ENCODE measurements at places on chromosomes 12 and 14.

- DNase-seq, result no peak
Measured at GRCh38 chr12:6829536-6830220, 1.5 kb downstream of the P3H3 start.

DNA sequence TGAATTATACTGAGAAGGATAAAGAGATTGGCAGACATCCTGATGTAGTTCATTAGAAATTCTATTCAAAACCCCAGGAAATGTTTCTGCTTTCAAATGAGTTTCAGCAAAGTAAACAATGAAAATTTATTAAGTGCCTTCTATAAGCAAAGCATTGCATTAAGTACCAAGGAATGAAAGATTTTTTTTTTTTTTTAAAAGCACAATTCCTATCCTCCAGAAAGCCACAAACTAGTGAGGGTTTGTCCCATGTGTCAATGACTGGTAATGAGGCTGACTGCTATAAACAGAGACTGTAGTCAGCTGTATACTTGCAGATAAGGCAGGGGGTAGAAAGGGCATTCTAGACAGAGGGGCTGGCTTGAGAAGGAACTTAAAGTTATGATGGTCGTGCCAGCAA, 6.7 kb downstream of the ANO4 start:
- no peak for DNase-seq

DNA sequence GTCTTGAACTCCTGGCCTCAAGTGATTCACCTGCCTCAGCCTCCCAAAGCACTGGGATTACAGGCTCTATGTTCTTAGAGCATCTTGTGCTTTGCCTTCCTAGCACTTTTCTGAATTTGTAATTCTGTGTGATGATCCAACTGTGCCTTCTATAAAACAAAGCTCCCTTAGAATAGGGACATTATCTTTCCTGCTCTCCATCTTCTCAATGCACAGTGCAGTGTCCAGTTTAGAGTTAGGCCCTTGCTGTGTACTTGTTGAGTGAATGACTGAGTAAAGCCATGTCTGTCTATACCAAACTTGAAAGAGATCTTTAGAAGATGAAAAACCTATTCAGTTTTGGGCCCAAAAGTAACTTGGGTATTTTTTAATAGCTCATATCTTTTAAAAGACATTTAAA, 5.2 kb downstream of the WDR20 start:
- no peak for DNase-seq

DNA sequence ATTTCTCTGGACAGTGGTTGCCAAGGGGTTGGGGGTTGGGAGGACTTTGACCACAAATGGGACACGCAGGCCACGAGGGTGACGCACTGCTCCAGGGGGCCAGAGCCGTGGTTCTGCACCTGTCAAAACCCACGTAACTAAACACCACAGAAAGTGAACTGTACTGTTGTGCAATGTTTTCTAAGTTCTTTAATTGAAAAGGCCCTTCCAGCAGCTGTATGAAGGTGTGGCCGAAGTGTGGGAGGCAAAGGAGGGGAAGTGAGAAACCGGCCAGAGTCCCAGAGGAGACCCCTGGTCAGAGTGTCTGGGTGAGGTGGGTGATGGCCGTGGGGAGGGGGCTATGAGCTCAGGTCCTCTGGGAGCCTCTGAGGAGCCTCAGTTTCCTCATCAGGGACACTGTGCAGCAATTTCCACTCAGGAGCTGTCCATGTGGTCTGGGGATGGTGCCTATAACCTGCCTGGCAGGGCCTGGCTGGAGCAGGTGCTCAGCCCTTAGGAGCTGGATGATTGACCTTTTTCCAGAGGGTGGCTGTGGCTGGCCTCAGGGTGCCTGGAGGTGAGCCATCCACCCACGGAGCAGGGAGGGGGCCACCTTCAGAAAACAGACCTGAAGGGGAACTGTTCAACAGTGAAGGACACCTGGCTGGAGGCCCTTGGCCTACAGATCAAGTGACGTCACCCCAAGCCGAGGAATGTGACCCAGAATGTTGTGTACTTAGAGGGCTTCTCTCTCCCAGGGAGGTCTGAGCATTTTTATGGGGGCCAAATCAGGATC, 9.8 kb upstream of the BDKRB2 start:
- no peak for DNase-seq

DNA sequence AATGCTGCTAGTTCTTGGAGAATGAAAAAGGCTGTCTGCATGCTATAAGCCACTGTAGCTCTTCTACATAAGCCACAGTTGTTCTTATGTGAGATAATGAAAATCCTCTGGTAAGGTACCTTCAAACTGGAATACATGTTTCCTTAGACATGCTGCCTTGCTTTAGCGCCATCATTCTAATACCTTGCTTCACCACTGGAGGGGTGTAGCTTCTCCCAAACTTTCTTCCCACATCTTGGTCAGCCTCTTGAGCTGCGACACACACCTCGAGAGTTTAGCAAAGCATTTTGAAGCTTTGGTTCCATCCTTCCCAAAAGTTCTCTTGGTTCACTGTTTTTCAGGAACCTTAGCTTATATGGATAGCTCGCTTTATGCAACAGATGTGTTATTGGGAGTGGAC, 69.5 kb downstream of the NKX2-1 start:
- DNase-seq, result no peak

DNA sequence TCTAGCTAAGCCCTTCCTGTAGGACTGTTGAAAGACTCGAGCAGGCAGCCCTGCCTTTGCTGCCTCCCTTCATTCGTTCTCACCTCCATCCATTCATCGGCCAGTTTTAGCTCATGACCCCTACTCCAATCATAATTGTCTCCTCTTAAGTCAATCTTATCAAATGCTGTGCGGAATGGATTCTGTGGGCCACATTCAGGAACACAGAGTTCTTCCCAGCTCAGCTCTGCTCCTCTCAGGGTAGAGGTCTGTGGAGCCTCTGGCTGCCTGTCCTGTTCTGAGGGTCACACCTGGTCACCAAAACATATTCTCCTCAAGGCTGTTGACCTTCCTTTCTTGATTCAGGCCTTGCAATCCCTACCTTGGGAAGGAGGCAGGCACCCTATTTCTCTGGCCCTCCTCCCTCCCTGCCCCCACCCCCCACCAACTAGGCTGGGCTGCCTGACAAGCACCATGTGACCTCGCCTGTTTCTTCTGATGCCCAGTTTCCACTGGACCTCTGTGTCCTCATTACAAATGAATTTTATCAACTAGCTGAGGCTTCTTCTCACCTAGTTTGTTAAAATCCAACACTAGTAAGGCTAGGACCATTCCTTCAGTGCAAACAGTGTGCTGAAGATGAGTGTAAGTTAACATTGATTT, 3.5 kb downstream of the SMCO2 start:
- no peak for DNase-seq

GRCh38 chr14:80768646-80769045, 172.9 kb downstream of the CEP128 start:
- DNase-seq, result no peak

DNA sequence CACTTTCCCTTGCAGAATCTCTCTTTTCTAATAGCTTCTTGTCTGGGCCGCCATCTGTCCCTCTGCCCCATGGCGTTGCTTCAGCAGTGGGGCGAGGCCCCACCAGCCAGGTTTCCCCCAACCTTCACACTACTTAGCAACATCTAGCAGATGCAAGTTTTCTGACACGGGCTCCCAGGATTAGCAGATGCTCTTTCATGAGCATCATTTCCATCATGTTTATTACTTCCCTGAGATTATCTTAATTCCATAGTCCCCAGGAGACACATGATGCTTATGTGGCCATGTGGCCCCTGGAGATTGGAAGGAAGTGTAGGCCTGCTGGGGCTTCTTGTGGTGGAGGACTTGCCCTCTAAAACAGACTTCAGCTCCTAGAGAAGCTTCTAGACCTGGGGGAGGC, 102.0 kb upstream of the MYL2 start:
- no peak for DNase-seq

- DNase-seq, result no peak
Measured at GRCh38 chr14:29895591-29896083, 32.0 kb downstream of the PRKD1 start.

DNA sequence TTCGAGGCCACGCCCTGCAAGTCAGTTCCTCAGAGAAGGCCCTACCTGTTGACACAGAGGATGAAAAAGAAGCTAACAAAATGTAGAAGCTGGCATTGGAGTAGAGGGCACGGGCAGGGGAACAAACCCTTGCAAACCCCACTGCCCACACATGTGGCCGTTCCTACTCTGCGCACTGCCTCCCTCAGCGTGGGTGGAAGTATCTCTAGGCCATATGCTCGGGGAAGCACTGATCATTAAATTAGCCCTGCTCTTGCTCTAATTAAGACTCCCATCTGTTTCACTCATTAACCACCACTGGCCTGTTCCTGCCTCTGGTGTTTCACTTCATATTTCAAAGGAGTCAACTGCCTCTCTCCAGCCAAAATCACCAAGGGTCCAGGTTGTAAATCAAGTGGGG, 201.2 kb upstream of the SFSWAP start:
- DNase-seq, result no peak

- DNase-seq, result peak; percentile 5
Measured at GRCh38 chr12:45994736-45995135, 4.4 kb upstream of the SCAF11 start.

DNA sequence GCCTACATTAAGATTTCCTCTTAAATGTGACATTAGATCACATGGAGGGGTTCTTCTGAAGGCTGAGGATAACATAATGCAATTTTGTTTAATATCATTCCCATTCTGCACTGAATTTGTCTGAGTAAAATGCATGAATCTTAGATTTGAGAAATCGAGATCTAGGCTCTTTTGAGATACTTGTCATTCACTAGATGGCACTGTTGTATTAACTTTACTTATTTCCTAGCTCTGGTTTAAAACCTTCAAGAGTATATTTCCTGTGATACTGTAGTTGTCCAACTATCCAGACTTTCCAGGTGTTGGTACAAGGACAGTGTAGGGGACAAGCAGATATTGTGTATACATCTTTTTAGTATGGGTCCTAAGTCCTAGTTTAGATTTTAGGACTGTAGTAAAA, 91.7 kb upstream of the SEL1L start:
- peak; percentile 12 for DNase-seq

GRCh38 chr14:23094666-23095195, at the start of gene ACIN1:
Gene ACIN1, minus strand, starts transcription at chr14:23095136. Its CDS starts 24 bp downstream, at chr14:23095112.
- DNase-seq, result peak; percentile 90

DNA sequence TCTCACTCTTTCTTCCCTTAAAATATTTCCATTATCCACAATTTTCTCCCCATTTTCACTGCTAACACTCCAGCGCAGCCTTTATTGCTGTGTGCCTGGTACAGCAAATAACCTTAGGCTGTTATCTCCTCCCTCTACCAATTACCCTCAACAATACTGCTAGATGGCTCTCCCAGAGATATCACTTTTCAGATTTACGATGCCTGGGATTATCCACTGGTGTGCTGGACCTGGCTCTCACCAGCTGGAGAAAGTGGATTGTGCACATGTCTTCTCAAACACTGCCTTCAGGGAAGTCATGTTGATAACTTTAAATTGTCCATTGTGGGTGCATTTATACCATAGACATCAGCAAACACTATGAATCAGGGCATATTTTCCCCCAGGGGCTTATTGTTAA, 101.9 kb upstream of the ADAMTS20 start:
- DNase-seq, result no peak

DNA sequence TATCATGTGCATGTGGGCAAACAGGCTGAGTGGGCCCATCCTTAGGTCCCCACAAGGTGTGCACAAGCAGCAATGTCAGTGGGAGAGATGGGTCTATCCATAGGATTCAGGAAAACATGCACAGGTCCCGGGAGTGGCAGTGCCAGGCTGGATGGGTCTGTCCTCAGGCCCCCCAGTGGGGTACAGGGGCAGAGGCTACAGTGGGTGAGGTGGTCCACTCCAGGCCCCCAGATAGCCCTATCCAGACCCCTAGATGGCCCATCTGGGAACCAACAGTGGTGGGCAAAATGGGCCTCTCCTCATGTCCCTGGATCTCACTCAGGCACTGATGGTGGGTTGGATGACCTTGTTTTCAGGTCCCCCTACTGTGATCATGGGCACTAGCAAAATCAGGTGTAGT, 277.8 kb upstream of the SYT1 start:
- DNase-seq, result no peak

- DNase-seq, result no peak
Measured at GRCh38 chr12:86727160-86727559, 471.0 kb upstream of the MGAT4C start.

- no peak for DNase-seq
Measured at GRCh38 chr12:89475203-89475990, 49.2 kb downstream of the GALNT4 start.

- DNase-seq, result no peak
Measured at GRCh38 chr12:32765906-32766305, 10.2 kb upstream of the YARS2 start.

DNA sequence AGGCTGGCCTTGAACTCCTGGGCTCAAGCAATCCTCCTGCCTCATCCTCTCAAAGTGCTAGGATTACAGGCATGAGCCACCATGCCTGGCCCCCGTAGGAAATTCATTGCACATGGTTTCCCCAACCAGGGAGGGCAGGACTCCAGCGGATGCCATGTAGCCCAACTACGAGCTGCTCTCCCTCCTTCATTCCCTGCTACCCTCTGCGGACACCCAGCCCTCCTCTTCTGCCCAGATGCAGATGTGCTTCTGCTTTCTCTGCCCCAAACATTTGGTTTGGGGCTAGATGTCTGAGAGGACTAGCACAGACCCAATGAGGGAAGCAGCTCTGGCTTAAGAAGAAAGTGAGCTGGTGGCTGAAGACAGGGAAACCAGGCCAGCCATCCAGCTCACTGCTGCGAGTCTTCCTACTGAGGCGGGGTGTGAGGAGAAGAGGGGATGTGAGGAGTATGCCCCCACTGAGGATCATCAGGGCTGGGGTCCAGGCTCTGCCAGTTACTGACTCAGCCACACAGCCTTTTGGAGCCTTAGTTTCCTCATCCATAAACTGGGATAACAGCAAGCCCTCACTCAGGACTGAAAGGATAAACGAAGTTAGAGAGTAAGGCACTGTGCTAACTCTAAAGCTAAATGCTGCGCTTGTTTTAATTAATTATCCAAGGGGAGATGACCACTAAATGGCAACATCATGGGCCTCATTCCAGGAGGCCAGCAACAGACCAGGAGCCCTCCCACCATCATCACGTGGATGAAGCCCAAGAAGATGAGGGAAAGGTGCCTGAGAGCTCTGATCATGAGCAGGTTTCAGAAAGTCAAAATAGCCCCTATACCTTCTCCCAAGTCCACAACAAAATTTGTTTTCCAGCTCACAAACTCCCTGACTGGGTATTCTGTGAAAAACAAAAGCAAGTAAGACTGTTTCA, 10.9 kb downstream of the CTDSP2 start:
- DNase-seq, result peak; percentile 28

DNA sequence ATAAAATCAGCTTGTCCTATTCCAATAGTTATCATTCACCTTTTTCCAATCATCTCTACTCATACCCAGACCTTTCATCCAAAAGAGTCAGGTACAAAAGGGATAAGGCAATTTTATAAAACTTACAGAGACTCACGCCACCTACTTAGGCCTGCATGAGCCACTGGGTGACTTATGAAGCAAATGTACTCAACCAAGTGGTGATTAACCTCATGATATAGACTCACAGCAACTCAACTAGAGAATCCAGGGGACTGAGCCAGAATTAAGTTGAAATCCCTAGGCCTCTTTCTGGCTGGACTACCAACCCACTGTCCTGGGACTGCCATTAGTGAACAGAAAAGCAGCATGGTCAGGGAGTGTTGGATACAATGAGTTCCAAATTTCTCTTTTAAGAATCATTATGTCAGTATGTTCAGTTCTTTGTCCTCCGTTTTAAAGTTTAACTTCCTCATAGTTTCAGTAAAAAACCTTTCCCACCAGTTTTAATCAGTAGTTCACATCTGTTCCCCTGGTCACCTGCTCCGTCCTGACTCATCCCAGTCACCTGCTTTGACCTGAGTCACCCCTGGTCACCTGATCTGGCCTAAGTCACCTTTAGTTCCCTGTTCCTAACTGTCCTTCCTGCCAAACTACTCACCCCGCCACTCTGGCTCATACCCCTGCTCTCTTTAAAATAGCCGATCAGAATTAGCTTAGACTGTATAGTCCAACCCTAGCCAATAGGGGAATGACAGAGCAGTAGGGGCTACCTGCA, 36.8 kb downstream of the SPTSSA start:
- no peak for DNase-seq

- DNase-seq, result no peak
Measured at GRCh38 chr12:23906329-23906728, 43.1 kb downstream of the SOX5 start.
